ENCODE measurements at places on chromosomes 4 and X. TPM values are rescaled to one million over a fixed set of nuclear protein-coding genes. Genes with fewer than 3 reads are reported as not detected.

- peak overlapping the region; percentile 48 for H3K4me3 ChIP-seq
- H3K27me3 ChIP-seq: no peaks in the 10 kb centered on the region
- DNase-seq: no peak
- no peak overlapping the region for H3K27ac ChIP-seq
- H3K4me1 ChIP-seq: peaks cover 16% of the 10 kb centered on the region
Observed at GRCh38 chrX:49876750-49877149, 2.5 kb upstream of the USP27X start.

DNA sequence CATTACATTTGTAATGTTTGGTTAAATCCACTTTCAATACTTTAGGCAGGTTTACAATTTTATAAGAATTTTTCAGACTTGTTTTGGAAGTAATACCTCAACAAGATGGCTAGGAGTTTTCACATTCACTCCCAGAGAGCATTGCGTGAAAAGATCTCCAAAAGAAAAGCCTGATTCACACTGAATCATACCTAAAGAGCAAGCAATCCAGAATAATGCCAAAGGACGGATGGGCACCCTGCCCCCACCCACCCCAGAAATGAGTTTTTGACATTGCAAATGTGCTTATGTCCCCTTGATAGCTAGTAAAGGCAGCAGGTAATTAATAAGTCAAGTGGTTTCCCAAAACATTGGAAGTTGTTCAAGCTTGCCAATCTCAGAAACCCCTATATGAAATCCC lies 557.7 kb upstream of the TENM3 start:
- H3K36me3 ChIP-seq: no peaks in the 10 kb centered on the region
- H3K4me1 ChIP-seq: peaks cover 6% of the 10 kb centered on the region
- H3K27ac ChIP-seq: no peak overlapping the region
- H3K27me3 ChIP-seq: peaks cover 25% of the 10 kb centered on the region

DNA sequence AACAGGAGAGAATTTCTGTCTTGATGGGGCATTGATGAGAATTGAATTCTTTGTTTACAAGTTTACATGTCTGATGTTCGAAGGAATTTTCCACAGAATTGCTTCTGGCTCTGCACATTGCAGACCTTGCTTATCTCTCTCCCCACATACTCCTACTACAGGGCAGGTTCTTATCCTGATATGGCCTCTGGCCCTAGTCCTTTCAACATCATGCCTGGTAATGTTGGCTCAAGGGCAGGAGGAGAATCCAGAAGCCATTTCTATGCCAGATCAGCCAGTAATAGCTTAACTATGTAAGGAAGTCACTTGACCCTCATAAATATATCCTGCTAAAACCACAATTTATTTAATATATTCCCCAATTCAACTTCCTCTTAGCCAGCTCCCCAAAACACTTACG lies 24.3 kb upstream of the TSPAN5 start:
- DNase-seq: no peak
- no peaks in the 10 kb centered on the region for H3K36me3 ChIP-seq
- no peak overlapping the region for H3K27ac ChIP-seq
- peaks cover 21% of the 10 kb centered on the region for H3K4me1 ChIP-seq

- peaks cover 1% of the 10 kb centered on the region for H3K36me3 ChIP-seq
- no peak for DNase-seq
- H3K27me3 ChIP-seq: no peaks in the 10 kb centered on the region
Observed at GRCh38 chr4:140485939-140486338, 12.2 kb downstream of the MGAT4D start.

DNA sequence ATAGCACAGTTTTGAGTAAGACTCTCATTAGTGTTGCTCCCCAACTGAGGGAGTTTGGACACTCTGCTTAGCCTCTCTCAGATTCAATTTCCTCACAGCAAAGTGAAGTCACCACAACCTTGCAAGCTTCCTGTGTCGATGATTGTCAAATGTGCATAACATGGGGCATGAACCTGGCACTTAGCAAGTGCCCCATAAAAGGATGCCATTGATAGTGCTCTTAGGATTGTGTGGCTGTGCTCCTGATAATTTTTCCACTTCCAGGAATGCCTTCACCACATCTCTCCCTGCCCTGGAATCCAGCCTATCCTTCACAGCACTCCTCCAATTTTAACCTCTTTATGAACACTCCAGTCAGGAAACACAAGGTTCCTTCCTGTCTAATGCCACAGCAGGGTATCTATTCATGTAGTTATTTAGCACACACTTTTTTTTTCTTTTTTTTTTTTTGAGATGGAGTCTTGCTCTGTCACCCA lies 309.4 kb downstream of the PPP3CA start:
- no peak for DNase-seq
- H3K27ac ChIP-seq: no peak overlapping the region
- H3K27me3 ChIP-seq: no peaks in the 10 kb centered on the region
- H3K36me3 ChIP-seq: peaks cover 4% of the 10 kb centered on the region

GRCh38 chr4:138775489-138775888 lies 240.1 kb upstream of the NOCT start:
- no peaks in the 10 kb centered on the region for H3K4me1 ChIP-seq
- no peak for DNase-seq
- no peaks in the 10 kb centered on the region for H3K36me3 ChIP-seq
- no peak overlapping the region for H3K27ac ChIP-seq
- H3K27me3 ChIP-seq: no peaks in the 10 kb centered on the region
- no peak overlapping the region for H3K4me3 ChIP-seq

DNA sequence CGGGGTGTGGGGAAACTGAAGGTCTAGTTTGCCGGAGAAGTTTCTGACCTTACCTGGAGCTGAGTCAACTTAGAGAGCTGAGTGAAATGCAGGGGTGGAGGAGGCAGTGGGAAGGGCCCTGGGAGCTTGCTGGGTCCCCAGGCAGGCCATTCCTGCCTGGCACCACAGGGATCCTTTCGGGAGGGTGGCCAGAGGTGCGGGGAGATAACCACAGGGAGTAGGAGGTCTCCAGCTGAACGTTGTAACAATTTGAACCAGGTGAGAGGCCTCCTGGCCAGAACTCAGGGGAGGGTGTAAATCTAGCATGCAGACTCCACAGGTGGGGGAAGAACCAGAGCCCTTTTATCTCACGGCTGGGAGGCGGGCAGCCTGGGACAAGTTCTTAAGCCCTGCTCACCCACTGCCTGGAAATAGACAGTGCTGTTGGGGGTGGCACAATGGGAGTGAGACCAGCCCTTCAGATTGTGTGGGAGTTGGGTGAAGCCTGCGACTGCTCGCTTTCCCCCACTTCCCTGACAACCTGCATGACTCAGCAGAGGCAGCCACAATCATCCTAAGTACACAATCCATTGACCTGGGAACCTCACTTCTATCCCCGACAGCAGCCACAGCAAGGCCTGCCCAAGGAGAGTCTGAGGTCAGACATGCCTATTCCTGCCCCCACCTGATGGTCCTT lies 247.4 kb downstream of the ADGRA3 start:
- no peaks in the 10 kb centered on the region for H3K27me3 ChIP-seq
- H3K27ac ChIP-seq: peak overlapping the region; percentile 53
- no peak overlapping the region for H3K4me3 ChIP-seq
- H3K4me1 ChIP-seq: peaks cover 4% of the 10 kb centered on the region
- no peaks in the 10 kb centered on the region for H3K36me3 ChIP-seq

The PIM2 gene
- 10.4 TPM for total RNA-seq

The SORBS2 gene
- total RNA-seq: 92.6 TPM

The CXCL5 gene
- total RNA-seq: 0.58 TPM
